SK-MEL-5 (cell line): ENCODE measurements at places on chromosomes 2 and 18.

DNA sequence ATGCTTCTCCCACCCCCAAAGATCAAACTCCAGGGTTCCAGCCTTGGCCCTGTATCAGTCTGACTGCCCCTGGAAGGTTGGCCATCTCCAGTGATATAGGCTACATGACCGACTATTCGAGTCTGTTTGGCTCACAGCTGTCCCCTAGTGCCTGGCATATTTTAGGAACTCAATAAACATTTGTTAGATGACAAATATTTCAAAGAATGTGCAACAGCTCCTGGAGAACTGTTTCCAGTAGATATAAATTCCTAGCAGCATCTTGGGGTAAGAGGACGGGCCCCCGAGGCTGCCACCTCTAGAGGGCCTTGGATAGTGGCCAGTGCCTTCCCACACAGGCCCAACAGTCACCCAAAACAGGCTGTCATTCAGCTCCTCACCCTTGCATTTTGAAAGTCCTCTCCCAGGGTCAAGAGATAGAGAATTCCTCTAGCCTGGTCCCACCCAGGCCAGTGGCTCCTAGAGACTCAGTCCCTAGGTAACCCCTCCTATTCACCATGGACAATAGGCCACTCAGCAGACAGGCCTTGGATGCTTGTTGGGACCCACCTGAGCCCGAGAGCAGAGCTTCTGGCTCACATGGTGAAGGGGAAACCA, 45.1 kb upstream of the ATP6V1B1 start:
- no peak for DNase-seq

- DNase-seq, result no peak
These were observed 26.2 kb upstream of the MGAT5 start for GRCh38 chr2:134227666-134228065.

GRCh38 chr2:18719978-18720775, 130.8 kb upstream of the NT5C1B start:
- DNase-seq, result no peak

DNA sequence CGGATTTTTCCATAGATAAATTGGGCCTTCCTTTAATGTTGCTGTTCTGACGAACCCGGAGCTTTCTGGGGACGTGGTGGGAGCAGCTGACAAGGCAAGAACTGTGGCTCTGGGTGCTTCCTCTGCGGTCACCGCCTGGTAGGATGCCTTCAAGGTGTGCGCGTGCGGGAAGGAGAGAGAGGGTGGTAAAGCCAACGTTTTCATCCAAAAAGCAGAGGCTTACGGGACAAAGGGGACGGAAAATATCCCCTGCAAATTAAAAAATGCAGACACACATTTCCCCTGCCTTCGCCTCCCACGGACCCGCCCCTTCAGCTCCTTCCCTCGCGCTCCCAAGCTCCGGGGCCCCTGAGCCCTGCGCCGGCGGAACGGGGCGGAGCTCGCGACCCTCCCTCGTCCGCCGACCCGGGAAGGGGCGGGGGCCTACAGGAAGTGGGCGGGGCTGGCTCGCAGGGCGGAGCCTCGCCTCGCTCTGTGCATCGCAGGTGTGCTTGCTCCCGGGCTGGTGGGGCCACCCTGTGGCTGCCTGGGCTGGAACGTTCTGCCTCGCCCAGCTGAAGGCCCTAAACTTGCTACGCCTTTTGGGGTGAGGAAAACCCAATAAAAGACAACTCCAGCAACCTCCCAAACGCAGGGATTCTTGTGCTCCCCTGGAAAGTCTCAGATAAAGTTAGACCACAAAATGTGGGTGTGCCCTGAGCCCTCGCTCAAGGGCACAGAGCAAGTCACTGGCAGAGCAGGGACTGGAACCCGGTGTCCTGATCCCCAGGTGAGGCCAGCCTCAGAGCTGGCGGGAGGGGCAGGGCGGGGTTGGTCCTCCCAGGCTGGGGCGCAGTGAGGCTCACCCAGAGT, 25.4 kb upstream of the SLC66A3 start:
- no peak for DNase-seq

- DNase-seq, result no peak
These were observed 45.5 kb upstream of the SLC14A1 start for GRCh38 chr18:45678441-45678840.

- DNase-seq, result no peak
These were observed 52.1 kb upstream of the FOSL2 start for GRCh38 chr2:28340312-28341202.
